ENCODE measurements at places on chromosomes 13 and 19. TPM values are rescaled to one million over a fixed set of nuclear protein-coding genes. Genes with fewer than 3 reads are reported as not detected.

GRCh38 chr19:49133621-49134454 lies 14.5 kb downstream of the PPFIA3 start:
- DNase-seq = peak; percentile 43

DNA sequence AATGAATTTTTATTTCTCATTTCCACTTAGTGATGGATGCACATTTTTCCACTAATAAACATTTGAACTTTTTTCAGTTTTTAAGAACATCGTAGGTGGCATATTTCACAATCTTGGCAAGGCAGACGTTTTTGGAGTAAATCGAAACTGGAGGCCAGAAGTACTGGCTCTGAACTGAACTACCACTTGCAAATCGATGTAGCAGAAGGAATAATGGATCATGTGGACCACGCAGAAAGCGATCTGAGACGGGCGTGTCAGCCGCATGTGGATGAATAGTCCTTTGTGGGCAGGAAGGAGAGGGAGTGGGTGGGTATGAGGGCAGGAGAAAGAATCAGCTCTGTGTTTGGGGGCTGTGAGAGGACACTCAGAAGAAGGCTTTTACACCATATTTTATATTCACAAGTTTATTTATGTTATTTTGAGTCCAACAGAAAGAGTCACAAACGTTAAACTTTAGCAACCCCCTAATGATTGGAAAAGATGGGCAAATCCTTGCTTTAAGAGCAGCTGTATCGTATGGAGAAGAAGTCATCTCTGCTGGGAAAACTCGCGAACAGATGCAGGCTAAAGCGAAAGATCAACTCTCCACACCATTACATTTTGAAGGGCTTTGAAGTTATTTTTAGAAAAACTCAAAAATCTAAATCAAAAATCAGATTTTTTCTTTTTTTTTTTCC lies 90.5 kb downstream of the COL4A2 start:
- DNase-seq = no peak

DNA sequence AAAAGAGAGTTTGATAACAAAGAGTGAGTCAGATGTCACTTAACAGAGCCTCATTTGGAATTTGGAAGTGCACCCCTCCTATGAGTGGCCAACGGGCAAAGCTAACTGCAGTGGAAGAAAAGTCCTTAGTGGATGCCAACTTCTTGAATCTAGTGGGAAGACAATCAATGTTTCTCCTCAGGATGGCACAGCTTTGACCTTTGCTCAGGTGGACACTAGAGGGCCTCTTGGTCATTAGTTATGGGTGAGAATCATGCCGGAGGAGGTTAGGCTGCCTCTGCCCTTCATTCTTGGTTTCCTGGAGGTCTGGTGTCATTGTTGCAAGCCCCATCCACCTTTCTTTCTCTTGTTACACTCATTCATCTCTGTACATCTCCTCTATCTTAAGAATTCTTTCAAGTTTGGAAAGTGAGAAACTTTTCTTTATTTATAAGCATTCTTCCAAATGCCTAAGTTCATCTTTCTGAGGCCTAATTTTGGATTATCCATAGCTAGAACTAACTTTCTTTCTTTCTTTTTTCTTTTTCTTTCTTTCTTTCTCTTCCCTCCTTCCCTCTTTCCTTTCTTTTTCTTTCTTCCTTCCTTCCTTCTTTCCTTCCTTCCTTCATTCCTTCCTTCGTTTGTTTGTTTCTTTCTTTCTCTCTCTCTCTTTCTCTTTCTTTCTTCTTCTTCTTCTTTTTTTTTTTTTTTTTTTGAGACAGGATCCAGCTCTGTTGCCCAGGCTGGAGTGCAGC lies 327.2 kb upstream of the TSHZ3 start:
- DNase-seq = no peak

- no peak for DNase-seq
Observed at GRCh38 chr19:718991-719512, 10.3 kb downstream of the PALM start.

GAPDHS gene
- total RNA-seq = not detected

PEX11G gene
- 2.3 TPM for total RNA-seq

Measured in dermis blood vessel endothelial cell (primary cell).